ENCODE measurements at places on chromosomes 16 and 17.
A peak's percentile ranks its signal among the peaks of the same experiment; 100 is the strongest.

- DNase-seq, result no peak
These were observed 54.0 kb downstream of the DUSP14 start for GRCh38 chr17:37543637-37544052.

DNA sequence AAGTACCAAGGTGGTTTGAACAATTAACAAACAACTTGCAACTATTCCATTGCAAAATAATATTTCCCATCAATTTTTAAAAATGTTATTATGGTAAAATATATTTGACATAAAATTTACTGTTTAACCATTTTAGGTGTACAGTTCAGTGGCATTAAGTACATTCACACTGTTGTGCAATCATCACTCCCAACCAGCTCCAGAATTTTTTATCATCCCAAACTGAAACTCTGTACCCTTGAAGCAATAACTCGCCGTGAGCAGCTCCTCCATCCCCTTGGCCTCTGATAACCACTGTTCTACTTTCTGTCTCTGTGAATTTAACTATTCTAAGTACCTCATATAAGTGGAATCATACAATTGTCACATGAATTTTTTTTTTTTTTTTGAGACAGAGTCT lies 33.6 kb upstream of the ATF7IP2 start:
- DNase-seq, result no peak

DNA sequence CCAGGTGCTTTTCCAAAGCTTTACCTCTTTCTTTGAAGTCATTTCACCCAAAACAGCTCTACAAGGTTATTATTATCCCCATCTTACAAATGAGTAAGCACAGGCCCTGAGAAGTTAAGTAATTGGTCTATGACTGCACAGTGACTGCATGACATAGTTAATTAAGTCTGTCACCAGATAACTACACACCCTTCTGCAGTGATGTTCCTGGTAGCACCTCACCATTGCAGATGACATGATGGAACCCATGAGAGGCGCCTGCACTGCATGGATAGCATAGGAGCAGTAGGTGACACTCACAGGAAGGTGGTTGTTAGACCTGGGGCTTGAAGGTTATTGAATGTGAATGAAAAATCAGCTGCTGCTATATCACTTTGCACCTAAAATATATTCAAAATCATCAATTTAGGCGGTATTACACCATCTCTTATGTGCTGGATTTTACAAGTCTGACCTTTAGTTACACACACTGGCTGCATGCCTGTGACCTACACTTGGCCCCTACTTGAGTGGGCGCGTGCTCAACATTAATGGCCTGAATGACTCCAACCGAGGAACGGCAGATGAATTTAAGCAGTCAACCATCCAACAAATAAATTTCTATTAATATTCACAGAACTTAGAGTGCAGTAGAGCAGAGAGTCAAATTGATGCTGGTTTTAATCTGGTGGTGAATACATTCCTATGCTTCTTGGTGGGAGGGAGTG lies 239.6 kb downstream of the CDH11 start:
- no peak for DNase-seq

GRCh38 chr16:71356051-71356740 lies 2.3 kb upstream of the CALB2 start:
- DNase-seq, result no peak

- DNase-seq, result no peak
These were observed 8.7 kb upstream of the PRPF8 start for GRCh38 chr17:1693339-1693738.

GRCh38 chr17:2198927-2199326 lies 104.7 kb downstream of the SMG6 start:
- DNase-seq, result no peak

DNA sequence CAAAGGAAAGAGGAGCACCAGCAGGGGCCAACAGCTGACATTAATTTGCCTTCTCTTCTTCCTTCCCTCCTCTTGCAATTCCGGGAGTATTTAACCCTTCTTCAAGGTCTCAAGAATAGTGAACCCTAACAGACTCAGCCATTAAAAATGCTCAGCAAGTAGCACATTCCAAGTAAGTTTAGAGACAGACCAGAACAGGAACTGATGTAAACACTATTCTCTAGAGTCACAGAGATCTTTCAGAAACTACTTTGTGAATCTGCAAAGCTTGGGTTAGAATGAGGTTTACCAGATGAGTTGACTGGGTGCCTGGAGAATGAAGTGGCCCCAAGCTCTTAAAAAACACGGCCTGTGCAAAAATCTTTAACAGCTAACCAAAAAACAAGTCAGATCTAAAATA lies 50.9 kb downstream of the TEX2 start:
- no peak for DNase-seq

GRCh38 chr16:12349936-12350850 lies 373.7 kb downstream of the SNX29 start:
- DNase-seq, result no peak

- DNase-seq, result no peak
These were observed 15.7 kb downstream of the DYNLRB2 start for GRCh38 chr16:80556481-80556880.

GRCh38 chr17:2736956-2737355 lies 12.5 kb downstream of the CCDC92B start:
- no peak for DNase-seq

DNA sequence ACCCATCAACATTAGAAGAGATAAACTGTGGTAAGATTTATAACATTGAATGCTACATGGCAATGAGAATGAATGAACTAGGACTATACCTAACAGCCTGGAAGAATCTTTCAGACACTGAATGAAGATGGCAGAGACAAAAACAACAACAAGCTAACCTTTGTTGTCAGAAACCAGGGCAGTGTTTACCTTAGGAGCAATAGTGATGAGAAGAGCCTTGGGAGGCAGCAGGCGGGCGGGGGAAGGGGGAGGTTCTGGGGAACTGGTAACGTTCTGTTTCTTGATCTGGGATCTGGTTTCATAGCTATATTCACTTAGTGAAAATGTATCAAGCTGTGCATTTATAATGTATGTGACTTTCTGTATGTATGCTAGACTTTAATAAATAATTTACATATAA lies 139.0 kb upstream of the TNRC6C start:
- DNase-seq, result no peak

GRCh38 chr17:79695293-79695790 lies 35.4 kb upstream of the ENPP7 start:
- no peak for DNase-seq

GRCh38 chr17:79053251-79053925 lies 21.2 kb upstream of the ENGASE start:
- DNase-seq, result no peak

- DNase-seq, result no peak
These were observed 25.3 kb downstream of the IGF2BP1 start for GRCh38 chr17:49022391-49022941.

GRCh38 chr17:61436995-61437704 lies 15.1 kb upstream of the TBX4 start:
- DNase-seq, result no peak

DNA sequence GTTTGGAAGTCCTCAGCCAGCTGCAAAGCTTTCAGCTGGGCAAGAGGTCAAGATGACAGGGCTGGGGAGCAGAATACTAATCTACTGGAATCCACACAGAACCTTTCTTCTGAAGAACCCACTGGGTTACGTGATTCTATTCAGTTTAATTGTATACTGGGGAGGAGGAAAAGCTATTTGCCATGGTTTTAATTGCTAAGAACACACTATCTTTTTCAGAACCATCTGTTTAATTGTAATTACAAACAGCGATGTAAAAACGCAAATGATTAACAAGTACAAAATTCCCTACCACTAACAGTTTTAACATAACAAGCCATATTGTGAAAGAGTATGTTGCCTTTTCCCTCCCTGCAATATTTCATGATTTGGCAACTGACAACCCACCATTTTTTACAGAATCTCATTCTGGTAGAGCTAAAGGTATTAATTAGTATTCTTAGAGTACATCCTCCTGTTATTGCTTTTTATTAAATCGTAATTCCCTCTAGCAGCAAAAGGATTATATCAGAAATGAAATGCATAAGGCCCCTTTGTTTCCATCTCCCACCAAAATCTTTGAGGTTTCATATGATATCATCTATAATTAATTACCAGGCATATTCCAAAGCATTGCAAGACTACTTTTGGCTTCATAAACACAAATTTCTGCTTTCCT lies 12.1 kb downstream of the HYDIN start:
- DNase-seq, result no peak

GRCh38 chr17:82862737-82863382 lies 23.0 kb upstream of the ZNF750 start:
- no peak for DNase-seq

DNA sequence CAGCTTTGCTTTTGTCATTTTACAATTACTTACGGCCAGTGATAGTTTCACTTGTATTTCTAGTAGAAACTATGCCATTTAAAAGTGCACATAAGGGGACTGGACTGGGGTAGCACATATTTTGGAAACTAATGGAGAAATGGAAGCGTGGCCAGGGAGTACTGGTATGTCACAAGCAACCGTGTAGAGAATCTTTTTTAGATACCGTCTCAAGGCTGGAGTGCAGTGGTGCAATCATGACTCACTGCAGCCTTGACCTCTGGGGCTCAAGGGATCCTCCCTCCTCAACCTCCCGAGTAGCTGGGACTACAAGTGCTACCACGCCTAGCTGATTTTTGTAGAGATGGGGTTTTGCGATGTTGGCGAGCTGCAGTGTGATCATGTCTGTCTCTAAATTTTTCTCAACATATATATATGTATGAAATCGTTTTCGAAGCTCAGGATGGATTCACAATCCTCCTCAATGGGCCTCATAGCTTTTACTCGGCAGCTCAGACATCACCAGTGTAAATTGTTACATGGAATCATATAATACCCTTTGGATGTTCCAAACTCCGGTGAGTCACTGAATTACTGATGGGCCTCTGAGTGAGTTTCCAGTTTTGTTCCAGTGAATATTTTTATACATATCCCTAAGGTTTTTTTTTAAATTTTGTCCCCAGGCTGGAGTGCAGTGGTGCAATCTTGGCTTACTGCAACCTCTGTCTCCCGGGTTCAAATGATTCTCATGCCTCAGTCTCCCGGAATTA lies 51.7 kb downstream of the ZNF778 start:
- DNase-seq, result no peak

DNA sequence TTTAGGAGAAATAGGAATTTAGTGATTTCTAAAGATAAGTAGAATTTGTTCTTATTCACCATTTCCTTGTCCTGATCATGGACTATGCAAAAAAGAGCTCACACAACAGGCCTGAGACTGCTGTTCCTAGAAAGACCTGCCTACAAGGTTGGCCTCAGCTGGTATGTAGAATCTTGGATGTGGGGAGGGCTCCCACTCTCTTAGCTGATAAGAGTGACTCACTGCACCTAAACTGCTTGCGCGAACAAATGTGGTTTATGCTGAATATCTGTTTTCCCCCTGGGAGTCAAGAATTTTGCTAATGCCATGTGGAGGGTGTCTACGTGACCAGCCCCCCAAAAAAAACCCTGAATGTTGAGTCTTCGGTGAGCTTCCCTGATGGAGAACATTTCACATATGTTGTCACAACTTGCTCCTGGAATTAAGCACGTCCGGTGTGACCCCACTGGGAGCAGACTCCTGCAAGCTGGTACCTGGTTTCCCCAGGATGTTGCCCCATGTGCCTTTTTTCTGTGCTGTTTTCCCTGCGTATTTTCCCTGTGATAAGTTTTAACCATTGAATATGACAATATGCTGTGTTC lies 68.8 kb upstream of the HSBP1 start:
- DNase-seq, result no peak

- DNase-seq, result no peak
These were observed 6.6 kb downstream of the POLR2C start for GRCh38 chr16:57469046-57469445.

DNA sequence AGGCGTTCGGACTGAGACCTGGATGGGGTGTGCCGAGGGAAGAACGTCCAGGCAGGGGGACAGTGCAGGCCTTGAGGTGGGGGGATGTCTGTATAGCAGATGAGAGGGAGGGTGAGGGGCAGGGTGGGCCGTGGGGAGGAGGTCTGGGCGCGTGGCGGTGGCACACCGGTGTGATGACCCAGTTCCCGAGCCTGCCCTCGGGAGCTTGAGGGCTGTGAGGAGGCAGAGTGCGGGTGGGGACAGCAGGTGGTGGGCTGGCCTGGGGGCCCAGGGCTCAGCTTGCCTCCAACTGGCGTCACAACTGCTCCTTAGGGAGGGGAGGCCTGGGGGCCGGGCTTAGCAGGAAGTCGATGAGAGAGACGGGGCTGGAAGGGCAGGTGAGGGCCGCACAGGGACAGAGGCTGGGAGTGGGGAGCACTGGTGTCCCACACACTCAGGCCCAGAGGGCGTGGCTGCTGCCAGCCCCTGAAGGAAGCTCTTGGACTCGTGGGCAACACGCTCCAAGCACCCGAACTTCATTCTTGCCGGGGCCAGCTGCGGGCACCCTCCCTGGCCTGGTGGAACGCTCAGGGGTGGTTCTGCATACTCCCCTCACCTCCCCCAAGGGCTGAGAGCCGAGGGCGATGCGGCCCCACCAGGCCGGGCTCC lies 6.5 kb downstream of the CACNA1H start:
- no peak for DNase-seq

- DNase-seq, result no peak
These were observed 24.2 kb downstream of the C1QTNF1 start for GRCh38 chr17:79047923-79048825.

DNA sequence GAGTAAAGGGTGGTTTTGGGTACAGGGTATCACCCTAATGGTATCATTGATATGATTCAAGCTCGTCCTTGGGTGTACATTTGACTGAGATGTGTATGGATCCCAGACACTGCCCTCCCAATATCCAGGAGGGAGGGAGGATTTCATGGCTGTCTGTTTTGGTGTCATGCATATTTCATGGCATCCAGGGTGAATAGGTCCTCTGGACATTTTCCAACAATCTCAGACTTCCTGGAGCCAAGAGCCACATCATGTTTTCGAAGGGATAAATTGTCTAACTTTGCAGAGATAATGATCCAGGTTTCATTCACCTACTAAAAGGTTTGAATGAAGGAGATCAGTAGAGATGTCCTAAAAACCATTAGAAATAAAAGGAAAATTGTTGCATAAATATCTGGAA lies 431.9 kb downstream of the SHISA9 start:
- no peak for DNase-seq

- no peak for DNase-seq
These were observed 6.7 kb upstream of the ABCC3 start for GRCh38 chr17:50627782-50628601.

DNA sequence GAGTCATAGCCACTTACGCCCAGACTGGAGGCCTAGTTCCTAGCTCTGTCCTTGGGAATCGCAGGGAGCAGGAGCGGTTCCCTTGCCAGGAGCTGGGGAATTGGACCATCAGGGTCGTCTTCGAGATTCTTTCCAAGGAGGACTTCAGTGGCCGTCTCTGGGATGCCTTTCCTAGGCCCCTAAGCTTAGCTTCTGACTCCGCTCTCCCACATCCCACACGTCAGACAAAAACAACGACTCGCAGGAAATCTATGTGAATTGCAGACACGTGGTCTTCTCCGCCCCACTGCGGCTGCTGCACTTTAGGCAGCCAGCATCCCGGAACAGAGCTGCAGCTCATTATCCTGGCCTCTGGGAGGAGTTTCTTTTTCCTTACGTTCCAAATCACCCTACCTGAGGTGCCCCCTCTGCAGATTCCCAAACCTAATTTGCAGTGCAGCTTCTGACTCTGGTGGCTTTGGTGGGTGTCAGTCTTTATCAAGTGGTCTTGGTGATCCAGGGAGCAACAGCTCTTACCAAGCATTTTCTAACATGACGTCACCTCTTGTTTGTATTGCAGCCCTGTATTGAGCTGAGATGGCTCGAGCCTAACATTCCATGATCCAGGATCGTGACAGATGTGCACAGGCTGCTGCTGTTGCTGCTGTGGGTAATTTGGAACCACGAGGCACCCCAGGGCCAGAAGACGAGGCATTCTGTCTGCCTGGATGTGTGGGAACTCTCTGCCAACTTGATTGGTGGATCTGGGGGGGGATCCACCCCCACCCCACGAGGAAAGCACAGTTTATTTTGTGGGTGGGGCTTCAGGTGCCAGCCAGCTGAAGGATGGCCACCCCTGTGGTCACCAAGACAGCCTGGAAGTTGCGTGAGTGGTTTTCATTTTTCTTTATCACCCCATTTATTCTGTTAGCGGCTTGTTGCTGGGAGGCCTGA lies 1.1 kb downstream of the KATNB1 start:
- peak; percentile 33 for DNase-seq
